ENCODE measurements at places on chromosomes 11 and 22.
A peak's percentile ranks its signal among the peaks of the same experiment; 100 is the strongest.

DNA sequence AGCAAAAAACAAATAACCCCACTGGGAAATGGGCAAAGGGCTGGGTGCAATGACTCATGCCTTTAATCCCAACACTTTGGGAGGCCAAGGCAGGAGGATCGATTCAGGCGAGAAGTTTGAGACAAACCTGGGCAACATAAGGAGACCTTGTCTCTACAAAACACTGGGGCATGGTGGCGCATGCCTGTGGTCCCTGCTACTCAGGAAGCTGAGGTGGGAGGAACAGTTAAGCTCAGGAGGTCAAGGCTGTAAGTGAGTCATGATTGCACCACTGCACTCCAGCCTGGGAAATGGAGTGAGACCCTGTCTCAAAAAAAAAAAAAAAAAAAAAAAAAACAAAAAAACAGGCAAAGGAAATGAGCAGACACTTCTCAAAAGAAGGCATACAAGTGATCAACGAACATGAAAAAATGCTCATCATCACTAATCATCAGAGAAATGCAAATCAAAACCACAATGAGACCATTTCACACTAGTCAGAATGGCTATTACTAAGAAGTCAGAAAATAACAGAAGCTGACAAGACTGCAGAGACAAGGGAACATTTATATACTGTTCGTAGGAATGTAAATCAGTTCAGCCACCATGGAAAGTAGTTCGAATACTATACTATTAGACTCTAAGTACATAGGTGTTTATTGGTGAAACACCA is 48.2 kb upstream of the SMCO4 start:
- DNase-seq = no peak

DNA sequence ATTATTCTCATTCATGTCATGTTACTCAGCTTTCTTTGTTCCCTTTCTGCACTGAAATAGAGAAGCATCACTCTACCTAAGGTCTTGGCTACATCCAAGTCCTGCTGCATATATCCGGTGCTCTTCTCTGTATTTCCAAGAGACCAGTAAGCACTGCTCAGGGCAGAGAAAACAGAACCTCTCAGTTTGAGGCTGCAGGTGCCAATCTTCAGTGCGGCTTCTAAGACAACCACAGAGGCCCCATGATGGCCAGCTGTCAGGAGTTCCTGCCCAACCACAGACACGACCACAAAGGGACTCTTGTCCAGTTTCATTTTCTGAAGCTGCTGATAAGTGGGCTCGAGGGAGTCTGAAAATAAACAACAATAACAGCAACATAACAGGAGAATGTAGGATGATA is 378.4 kb upstream of the PITPNB start:
- no peak for DNase-seq

- DNase-seq = no peak
Measured at GRCh38 chr11:61572913-61573312, 8.0 kb downstream of the SYT7 start.

- DNase-seq = no peak
Measured at GRCh38 chr22:31739795-31740201, 10.1 kb downstream of the PRR14L start.

DNA sequence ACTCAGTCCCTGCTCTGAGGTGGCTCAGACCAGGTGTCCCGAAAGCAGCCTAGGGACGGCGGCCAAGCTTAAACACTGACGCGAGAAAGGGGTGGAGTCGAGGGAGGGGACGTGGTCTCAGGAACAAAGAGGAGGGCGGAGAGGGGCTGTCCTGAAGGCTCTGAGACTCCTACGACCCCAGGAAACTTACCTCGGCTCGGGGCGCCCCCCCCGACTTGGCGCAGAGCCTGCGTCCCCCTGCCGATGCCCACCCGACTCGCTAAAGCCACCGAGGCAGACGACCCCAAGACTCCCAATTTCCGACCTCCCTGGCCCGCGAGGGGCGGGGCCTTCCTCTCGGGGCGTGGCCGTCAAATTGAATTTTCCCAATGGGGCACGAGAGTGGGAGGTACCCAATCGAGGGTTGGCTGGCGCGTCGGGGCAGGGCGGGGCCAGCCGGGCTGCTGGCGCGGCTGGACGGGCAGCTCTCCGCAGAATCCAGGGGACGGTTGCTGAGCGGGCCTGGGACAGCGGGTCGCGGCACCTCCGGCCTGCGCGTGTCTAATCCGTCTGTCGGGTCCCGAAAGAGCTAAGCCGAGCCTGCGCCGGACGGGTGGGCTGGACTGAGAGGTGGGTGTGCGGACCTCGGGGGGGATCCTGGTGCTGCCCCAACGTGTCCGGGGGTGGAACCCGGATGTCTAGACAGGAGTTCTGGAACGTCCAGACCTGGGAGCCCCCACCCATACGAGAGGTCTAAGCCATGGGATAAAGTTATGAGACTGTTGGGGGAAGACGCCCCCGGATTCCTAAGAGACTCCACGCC is at the start of gene SMTN:
SMTN (plus strand) TSS at position 471 of the 802 bp plus-strand sequence. CDS start 1,941 bp downstream, outside the sequence.
- peak; percentile 75 for DNase-seq

GRCh38 chr11:13277768-13278608 is at the start of gene BMAL1:
TSS of gene BMAL1 (plus strand) at chr11:13277790. CDS start at chr11:13354309, 76,519 bp downstream.
- DNase-seq = peak; percentile 23

- no peak for DNase-seq
Measured at GRCh38 chr11:120682866-120683265, 171.3 kb downstream of the GRIK4 start.

DNA sequence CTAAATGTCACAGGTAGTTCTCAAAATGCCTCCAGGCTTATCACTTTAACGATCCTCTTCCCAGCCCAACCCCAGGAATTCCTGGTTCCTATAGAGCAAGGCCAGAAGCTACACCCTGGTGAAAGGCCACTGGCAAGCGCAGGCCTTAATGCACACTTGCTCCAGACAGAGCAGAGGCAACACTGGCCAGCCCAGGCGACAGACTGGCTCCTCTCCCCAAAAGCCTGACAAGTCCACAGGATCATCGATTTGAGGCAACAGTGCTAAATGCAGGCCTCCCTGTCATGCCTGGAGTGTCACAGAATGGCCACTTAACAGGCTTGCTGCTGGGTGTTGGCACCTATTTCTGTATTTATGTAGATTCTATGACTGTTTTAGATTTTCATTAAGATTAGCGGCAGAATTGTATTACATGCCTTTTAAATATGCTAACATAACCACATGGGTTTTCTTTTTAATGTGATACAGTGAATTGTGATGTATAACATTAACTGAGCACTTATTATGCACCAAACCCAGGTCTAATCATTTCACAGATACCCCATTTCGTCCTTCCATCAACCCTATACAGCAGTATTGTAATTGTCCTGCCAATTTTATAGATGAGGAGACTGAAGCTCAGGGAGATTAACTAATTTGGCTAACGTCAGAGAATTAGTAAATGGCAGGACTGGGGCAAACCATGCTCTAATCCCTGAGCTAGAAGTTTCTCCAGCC is 38.6 kb downstream of the PACSIN2 start:
- no peak for DNase-seq

DNA sequence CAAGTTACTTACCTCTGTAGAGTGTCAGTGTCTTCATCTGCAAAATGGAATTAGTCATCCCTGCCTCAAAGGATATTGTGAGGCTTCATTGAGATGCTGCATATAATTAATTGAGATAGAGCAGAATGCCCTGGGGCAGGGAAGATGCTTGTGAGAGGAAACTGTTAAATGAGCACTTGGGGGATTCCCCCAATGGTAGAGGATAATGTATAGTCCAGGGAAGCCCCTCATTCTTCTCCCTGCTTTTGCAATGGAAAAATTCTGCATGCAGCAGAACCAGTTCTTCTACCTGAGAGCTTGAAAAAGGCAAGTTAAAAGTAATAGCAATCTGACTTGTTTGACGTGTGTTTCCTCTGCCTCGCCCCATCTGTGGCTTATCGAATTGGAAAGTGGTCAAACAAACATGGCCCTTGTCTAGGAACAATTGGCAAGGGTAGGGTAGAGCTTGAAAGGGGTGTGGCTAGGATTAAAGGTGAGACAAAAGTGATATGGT is 90.9 kb downstream of the NAV2 start:
- peak; percentile 10 for DNase-seq

- DNase-seq = no peak
Measured at GRCh38 chr11:45275828-45276227, 10.3 kb downstream of the SYT13 start.

Measured in NCI-H146 (cell line).